ENCODE measurements at places on chromosomes 6 and 20. TPM values are rescaled to one million over a fixed set of nuclear protein-coding genes. Genes with fewer than 3 reads are reported as not detected.

The MRAP2 gene
- total RNA-seq: 0.47 TPM

DNA sequence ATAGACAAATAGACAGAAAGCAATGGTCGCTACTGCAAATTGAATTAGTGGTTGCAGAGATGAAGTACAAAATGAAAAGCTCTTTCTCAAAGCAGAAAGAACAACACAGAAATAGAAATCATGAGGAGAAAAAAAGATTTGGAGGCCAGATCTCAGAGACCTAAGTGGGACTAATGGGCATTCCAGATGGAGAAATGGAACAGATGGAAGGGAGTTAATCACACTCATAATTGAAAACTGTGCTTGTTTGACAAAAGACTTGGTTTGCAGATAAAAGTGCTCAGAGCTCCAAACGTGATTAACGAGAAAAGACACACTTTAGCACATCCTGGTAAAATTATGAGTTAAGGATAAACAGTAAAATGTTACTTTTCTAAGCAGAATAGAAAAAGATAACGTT, 58.1 kb upstream of the SNRPB2 start:
- no peak for DNase-seq

DNA sequence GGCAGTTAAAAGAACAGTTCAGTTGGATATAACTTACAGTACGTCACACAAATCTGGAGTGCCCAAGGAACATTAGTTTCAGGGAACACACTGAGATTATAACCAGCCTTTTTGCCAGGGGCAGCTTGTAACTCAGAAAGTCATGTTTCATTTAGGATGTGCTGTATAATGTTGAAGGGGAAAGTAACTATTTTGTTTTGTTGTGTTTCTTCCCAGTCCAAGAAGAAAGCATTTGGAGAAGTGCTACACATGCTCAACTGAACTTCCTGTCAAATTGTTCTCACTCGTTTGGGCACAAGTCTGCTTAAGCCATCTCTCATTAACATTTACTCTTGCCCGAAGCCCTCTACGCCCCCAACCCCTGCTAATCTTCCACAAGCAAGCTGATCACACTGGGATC, 157.9 kb downstream of the BTBD9 start:
- DNase-seq: no peak

GRCh38 chr20:50744143-50744792, 12.9 kb downstream of the PARD6B start:
- no peak for DNase-seq

GRCh38 chr6:79536585-79536953, 661 bp downstream of the LCA5 start:
- DNase-seq: no peak

The GSTA3 gene
- total RNA-seq: not detected

Data from omental fat pad (tissue), 4 donors.